ENCODE measurements at places on chromosomes 1 and 21.

DNA sequence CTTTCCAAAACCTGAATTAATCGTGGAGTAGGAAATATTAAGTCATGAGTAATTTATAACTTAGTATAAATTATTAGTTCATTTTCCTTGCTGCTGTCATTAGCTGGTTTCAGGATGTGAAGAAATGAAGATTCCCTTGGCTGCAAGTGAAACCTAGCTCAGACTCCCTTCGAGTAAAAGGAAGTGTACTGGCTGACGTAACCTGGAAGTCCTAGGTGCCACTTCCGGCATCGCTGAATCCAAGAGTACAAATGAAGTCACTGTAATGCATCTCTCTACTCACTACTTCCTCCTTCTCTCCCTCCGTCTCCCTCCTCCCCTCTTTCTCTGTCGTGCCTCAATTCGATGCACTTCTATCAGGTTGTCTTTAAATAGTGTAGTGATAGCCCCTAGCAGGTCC, 28.8 kb downstream of the ZP4 start:
- no peak for DNase-seq

DNA sequence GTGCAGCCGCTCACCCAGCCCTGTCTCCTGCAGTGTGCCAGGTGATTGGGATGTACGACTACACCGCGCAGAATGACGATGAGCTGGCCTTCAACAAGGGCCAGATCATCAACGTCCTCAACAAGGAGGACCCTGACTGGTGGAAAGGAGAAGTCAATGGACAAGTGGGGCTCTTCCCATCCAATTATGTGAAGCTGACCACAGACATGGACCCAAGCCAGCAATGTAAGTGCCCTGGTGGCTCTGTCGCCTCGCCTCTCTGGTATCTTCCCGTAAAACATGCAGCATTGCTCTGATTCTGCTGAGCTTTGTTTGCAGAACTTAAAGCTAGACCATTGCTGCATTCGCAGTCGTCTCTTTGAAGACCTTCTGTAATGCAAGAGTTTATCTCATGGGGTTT, 79.2 kb downstream of the ATP5PO start:
- DNase-seq = no peak

- no peak for DNase-seq
These were observed 9.2 kb upstream of the ENAH start for GRCh38 chr1:225662155-225662554.

DNA sequence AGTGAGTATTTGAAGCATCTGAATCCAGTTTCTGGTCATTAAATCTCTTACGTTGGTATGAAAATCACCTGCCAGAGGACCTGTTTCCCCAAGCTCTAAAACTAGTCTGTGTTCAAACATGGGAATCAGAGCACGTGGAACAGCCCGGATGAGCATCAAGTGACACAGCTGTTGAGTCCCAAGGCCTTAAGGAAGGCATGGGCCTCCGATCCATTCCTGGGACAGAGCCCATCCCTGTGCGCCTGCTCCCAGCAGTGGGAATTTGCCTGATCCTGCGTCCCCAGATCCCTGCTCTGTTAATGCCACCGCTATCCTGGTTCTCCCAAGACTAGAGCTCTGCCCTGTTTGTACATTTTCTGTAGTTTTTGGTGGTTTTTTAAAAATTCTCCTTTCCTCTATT, 68.4 kb upstream of the FBXO28 start:
- no peak for DNase-seq

- DNase-seq = peak; percentile 68
These were observed 18.8 kb downstream of the KYAT3 start for GRCh38 chr1:88973520-88974137.

DNA sequence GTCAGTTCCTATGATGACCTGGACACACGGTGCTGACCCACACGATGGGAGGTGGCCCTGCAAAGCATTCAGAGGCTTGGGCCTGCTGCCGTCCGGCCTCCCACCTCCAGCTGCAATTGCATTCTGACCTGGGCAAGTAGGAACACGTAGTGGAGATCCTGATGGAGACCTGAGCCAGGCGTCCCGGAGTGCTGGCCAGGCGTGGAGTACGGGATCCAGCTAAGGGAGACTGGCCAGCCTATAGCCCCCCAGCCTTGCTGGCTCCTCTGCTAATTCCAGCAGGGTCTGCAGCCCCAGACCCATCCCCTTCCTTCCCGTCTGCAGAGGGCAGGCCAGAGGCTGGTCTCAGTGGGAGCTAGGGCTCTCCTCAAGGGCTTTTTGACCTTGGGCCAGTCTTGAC, 11.2 kb downstream of the CD46 start:
- DNase-seq = no peak

GRCh38 chr1:53286955-53287354, 40.9 kb downstream of the LRP8 start:
- no peak for DNase-seq

DNA sequence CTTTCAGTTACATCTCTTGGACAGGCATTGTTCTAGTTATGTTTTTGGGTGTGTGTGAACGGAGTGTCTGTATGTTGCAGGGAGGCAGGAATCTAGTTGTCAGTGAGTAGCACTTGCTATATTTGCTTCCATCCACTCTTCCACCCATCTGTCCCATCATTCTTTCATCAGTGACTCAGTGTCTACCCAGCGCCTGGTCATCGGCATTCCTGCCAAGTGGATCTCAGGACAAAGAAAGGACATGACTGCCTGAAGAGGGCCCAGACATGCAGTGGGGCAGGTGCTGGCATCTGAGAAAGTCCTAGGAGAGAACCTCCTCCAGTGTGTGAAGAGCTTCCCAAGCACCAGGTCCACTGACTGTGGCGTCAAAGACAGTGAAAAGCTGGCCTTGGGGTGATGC, 27.3 kb upstream of the MAGOH start:
- no peak for DNase-seq

- DNase-seq = peak; percentile 5
These were observed 63.6 kb upstream of the VAMP3 start for GRCh38 chr1:7707527-7707926.

- DNase-seq = no peak
These were observed 2.2 kb upstream of the FBLIM1 start for GRCh38 chr1:15756143-15757015.

- no peak for DNase-seq
These were observed 301.0 kb downstream of the RWDD3 start for GRCh38 chr1:95534985-95535384.

GRCh38 chr1:54096227-54096876, 42.9 kb downstream of the TCEANC2 start:
- DNase-seq = no peak

DNA sequence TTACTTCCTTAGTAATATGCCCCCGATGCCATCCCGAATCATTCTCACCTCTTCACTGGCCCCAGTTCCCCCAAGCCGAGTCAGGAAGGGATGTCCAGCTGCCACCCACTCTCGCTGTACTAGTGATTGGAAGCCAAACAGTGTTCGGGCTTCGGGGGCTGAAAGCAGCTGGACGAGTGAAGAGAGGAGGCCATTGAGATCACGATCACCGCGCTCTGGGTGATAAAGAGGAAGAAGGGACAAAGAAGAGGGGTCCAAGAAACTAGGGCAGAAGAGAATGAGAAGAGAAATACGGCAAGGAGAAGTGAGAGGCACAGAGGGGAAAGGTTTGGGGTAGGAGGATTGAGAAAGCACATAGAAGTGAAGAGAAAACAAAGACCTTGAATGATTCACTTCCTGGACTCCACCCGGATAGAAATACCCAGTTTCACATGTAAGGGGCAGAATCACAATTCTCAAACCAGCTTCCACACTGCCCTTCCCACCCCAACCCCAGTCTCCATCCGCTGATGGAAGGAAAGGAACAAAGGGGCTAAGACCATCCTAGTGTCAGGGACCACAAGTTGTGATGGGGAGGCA, 3.7 kb upstream of the SF3B4 start:
- no peak for DNase-seq

- no peak for DNase-seq
These were observed 502 bp upstream of the SLC35A3 start for GRCh38 chr1:99969260-99969728.

GRCh38 chr1:187294421-187295201, 465.9 kb downstream of the PLA2G4A start:
- no peak for DNase-seq

- peak; percentile 79 for DNase-seq
These were observed 79.3 kb downstream of the HMCN1 start for GRCh38 chr1:185813401-185813979.

- DNase-seq = peak; percentile 92
These were observed 16.6 kb upstream of the RIPPLY3 start for GRCh38 chr21:36989699-36990507.

DNA sequence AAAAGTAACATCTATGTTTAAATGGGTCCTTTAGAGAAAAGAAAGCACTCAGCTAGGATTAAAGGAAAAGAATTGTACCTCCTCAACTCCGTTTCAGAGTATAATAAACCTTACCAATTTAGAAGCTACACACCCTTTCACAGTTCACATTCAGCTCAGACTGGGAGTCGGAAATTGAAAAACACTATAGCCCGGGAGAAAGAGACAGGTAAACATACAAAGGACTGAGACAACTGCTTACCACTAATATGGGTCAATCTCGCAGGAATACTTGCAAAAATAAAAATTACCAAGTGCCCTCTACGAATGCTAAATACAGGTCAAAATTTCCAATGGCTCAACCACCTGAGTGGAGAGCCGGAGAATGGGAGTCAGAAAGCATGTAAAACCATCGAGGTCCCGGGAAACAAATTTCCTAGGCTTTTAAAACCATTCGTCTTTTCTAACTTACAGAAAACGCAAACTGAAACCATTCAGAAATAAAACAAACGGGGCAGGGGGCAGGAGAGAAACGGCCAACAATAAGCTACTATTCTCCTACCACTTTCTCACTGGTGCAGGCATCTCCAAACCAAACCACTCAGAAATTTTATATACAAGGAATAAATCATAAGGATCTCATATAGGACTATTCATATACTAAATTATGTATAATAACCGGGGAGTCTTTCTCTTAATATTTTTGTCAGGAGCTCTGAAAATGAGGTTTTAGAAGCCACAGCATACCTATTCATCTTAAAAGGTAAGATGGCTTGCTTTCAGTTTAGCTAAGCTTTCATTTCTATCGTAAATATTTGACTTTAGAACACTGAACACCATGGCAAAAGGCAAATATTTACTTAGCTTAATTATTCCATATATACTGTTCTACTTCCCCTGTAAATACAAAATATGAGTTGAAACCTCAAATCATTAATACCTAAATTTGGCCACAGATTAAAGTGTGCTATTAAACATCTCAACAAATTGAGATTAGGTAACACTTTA, 136.5 kb downstream of the RERE start:
- no peak for DNase-seq

GRCh38 chr1:23528250-23528978, 2.6 kb downstream of the E2F2 start:
- DNase-seq = peak; percentile 65

GRCh38 chr1:44632598-44632997, 41.7 kb downstream of the TMEM53 start:
- no peak for DNase-seq

DNA sequence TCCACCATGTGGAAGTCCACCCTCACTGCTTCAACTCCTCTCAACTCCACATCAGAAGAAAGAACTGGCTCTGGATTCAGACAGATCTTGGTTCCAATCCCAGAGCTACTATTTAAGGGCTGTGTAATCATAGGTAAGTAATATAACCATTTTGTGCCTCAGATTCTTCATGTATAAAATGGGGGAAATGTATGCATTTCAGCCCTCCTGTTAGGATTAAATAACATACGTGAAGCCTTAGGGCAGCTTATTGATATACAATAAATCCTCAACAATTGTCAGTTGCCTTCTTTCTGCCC, 23.3 kb downstream of the OTUD7B start:
- DNase-seq = no peak

- DNase-seq = no peak
These were observed 60.7 kb upstream of the ITPKB start for GRCh38 chr1:226799634-226800281.

GRCh38 chr1:43870306-43870705, 63.3 kb upstream of the ARTN start:
- DNase-seq = no peak

- DNase-seq = peak; percentile 9
These were observed at the start of gene RIPPLY3 for GRCh38 chr21:37006486-37007291. Gene RIPPLY3, plus strand, starts transcription at chr21:37006702. Its CDS starts 71 bp downstream, at chr21:37006773.

GRCh38 chr1:194026422-194026821, 840.0 kb upstream of the B3GALT2 start:
- no peak for DNase-seq

DNA sequence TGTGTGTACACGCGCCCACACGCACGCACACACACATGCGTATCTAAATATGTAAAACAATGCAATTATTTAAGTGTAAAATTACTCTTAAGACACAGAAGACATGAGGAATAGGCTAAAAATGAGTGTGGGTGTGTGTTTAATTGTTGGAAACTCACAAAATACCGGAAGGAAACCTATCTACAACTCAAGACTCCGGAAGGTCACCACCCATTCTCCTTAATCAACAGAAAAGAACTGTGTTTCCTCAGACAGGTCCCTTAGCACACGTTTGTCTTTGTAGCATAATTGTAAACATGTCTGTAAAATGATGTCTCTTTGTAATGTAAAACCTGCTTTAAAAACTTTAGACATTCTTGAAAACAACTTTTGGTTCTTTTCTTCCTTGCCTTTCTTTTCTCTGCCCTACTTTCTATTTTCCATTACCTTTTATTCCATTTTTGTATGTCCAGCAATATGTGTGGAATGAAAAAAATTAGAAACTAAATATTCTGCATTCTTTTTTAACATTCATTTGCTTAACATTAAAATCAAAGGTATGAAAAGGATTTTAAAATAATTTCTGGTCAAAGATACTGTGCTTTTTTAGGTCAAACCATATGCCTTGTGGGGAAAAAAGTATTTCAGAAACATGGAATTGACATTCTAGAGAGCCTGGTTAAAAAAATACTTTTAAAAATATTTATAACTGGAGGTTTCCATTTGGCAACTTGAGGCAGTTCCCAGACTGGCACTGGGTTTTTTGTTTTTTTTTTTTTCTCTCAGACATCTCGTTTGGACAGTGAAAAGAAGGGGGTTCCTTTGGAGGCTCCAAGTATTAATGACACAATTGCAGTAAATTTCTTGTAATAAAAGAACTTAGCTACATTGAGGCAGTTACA, 46.2 kb downstream of the ATP5PF start:
- no peak for DNase-seq

GRCh38 chr1:74578101-74578500, 65.7 kb upstream of the LRRC53 start:
- DNase-seq = no peak

DNA sequence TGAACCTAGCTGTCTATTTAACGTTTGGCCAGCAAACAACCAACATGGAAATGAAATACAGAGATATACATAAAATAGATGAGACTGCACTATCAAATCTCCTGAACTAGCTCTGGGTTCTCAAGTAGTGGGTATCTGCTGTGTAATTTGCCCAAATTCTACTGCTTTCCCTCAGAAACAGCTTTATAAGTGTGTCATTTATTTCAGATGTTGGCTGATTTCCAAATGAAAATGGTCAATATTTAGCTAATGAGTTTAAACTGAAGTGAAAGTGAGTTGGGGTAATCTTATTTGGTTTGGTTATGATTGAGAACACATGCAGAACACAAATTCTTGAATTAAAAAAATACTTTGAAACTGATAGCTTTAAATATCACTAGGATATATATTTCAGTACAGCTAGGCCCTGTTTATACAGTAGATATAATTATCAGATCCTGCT, 601.7 kb upstream of the CXADR start:
- DNase-seq = no peak

GRCh38 chr1:183331091-183331742, 87.0 kb downstream of the NMNAT2 start:
- DNase-seq = no peak

- DNase-seq = peak; percentile 95
These were observed 40.6 kb downstream of the SRRM1 start for GRCh38 chr1:24683713-24684162.

GRCh38 chr1:187229496-187229895, 400.7 kb downstream of the PLA2G4A start:
- DNase-seq = no peak

All from astrocyte of the spinal cord (primary cell).